ENCODE measurements at places on chromosomes 16 and 17.

DNA sequence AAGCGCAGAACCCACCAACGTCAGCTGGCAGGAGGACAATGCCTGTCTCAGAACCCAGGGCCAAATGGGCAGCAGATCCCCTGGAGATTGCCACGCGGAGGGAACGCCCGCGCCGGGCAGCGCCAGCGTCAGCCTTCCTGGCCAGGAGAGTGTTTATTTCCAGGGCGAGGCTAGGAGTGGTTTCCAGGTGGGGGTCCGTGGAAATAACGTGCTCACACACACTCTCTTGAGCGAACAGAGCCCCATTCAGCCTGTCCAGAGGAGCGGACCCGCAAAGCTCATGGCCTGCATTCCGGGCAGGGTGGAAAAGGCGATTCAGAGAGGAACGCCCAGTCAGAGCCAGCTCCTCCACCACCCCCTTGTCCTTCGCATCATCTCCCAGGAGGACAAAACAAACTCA is 40.3 kb downstream of the SDK2 start:
- DNase-seq, result no peak

- peak; percentile 36 for DNase-seq
These were observed 1.1 kb upstream of the NXN start for GRCh38 chr17:980406-981291.

DNA sequence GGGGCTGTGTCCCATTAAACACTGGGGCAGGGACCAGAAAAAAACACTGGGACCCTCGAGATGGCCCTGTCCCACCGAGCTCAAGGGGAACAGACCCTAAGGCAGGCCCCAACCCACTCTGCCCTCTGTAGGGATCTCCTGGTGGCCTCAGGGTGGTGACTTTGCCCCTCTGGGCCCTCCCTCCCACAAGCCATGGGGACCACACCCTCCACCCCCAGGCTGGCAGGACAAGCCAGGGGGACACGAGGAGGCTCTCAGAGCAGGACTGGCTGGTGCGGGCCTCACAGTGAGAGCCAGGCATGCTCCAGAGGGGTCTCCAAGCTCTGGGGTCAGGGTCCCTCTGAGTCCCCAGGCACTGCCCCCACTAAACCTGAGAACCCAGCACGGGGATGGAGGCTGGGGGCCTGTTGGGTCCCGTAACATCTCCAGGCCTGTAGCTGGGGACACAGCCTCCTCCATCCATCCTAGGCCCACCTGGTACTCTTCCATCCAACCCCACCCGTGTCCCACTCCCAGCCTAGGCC is 14.5 kb upstream of the SRRM2 start:
- DNase-seq, result no peak

- no peak for DNase-seq
These were observed 6.4 kb upstream of the GRN start for GRCh38 chr17:44338702-44339101.

- DNase-seq, result no peak
These were observed 190.2 kb downstream of the SOX9 start for GRCh38 chr17:72311004-72311403.
